Stimulated activated CD8-positive, alpha-beta memory T cell treated with anti-CD3 and anti-CD28 coated beads, Interleukin-7, amount 100 ng/mL, for 4 hours (primary cell): ENCODE measurements at places on chromosomes 11 and 22.

GRCh38 chr11:132589791-132590190, 942.5 kb downstream of the OPCML start:
- DNase-seq = no peak

- DNase-seq = no peak
Observed at GRCh38 chr11:74678041-74678440, 53.2 kb downstream of the CHRDL2 start.

GRCh38 chr11:19365743-19366410, 125.1 kb upstream of the E2F8 start:
- DNase-seq = no peak

DNA sequence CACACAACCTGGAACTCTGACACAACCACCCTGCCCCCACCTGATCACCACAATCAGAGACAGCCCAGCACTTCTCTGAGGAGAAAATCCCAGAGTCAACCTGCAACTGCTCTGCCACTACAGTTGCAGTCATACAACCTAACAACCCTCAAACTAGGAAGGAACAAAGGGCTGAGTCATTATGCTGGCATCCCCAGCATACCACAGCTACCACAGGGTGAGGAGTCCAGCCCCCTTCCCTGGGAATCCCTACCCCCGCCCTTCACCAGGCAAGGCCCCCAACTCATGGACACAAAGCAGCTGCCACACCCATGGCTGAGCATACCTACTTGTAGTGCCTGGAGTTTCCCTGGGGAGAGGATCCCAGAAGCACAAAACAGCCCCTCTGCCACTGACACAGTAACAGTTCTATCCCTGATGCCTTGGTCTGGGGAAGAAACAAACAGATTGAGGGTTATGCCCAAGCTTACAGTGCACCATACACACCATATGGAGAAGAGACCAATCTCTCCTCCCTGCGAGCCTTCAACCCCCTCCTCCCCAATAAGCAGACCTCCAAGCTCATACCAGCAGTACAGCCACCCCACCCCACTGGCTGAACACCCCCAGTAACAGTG, 68.5 kb upstream of the C11orf58 start:
- DNase-seq = no peak

GRCh38 chr11:116224154-116224888, 548.5 kb downstream of the BUD13 start:
- DNase-seq = no peak

- no peak for DNase-seq
Observed at GRCh38 chr11:47986219-47986618, 5.9 kb downstream of the PTPRJ start.

GRCh38 chr11:71987521-71987920, 11.2 kb upstream of the IL18BP start:
- DNase-seq = no peak

DNA sequence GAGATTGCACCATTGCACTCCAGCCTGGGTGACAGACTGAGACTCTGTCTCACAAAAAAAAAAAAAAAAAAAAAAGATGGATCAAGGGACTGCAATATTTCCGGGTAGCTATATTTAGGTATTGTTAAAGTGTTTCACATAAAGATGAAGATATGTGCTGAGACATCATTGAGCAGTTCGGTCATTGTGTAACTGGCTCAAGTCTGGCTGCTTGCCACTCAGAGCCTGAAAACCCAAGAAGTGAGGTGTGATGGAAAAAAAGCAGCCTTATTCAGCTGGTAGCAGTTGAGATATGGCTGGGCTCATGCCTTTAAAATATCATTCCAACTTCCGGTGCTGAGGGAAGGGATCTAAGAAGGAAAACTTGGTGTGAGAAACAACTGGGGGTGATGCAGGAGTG, 46.9 kb downstream of the LUZP2 start:
- DNase-seq = no peak

DNA sequence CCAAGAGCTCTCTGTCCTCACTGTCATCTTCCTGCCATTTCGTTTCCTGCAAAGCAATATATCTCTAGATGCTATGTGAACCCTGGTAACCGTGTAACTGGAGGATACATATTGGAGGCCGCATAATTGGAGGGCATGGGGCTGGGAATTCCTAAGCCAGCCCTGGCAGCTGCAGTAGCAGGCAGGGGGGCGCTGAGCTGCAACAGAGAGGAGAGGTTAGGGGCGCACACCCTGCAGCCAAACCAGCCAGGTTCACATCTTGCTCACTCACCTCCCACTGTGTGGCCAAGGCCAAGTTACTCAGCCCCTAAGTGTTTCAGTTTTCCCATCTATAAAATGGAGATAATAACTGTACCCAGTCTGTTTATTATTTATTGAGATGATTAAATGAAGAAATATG, 39.9 kb upstream of the ZBTB16 start:
- DNase-seq = no peak

- DNase-seq = no peak
Observed at GRCh38 chr11:63517156-63517555, 11.3 kb downstream of the LGALS12 start.

- no peak for DNase-seq
Observed at GRCh38 chr22:32623943-32624342, 149.3 kb downstream of the FBXO7 start.

- no peak for DNase-seq
Observed at GRCh38 chr11:86551288-86552092, 120.9 kb downstream of the ME3 start.

DNA sequence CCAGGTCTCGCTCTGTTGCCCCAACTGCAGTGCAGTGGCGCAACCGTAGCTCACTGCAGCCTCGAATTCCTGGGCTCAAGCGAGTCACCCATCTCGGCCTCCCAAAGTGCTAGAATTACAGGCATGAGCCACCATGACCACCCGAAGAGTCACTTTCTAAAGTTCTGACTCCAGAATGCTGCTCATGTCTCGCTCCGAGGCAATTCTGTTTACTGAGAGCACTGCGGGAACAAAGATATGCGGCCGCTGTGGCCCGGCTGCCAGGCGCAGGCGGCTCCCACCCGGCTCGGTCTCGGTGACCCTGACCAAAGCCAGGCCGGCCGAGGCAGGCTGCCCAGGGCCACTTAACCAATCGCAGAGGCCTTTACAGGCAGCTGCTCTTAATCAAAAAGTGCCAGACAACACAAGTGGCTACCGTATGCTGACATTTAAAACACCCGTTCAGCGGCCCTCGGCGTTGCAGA, 78.7 kb downstream of the PHF21B start:
- DNase-seq = no peak

GRCh38 chr22:49763138-49763537, 64.5 kb downstream of the BRD1 start:
- DNase-seq = no peak

DNA sequence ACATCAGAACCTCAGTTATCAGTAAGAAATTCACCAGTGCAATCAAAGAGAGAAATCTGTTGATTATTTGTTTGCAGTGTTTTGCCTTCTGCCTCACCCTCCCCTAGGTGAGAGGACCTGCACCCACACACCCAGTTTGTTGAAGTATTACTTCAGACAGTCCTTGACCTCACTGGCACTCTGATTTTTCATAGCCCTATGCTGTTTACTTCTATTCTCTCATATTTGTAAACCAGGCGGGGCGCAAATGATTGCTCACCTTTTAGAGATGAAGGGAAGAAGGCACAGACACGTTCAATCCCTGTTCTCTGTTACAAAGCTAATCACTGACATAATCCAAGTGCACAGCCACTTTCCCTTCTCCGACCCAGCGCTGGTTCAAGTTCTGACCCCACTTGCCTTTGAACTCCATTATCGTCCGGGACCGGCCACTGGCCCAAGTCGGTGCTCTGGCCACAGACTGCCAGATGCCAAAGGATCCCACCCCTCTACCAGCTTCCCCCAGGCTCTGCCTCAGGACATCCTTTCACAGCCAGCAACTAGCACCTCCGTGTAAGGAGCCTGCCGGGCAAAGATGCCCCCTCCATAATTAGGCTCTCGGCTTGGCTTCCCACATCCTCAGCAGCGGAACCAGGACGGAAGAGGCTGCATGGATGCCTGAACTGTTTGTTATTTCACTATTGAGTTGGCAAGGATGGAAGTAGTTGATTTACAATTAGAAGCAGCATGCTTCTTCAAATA, 1.7 kb downstream of the ETS1 start:
- no peak for DNase-seq

- DNase-seq = no peak
Observed at GRCh38 chr11:99505831-99506230, 485.1 kb downstream of the CNTN5 start.

DNA sequence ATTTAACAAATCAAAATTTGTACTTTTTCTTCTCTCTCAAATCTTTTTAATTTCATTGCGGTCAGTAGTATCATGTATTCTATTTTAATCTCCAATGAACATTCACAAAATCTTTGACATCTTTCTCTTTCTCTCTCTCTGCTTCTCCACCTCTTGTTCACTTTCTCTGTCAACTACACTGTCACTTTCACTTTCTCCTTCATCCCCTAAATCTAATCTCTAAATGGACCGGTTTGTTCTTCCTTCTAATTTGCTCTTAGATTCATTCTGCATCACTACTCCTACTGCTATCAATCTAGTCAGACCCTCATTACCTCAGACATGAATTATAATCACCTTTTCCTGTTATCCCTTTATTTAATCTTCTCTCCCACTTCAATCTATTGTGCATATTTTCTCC, 18.6 kb downstream of the CCDC73 start:
- DNase-seq = no peak

GRCh38 chr22:25025491-25026400, 73.2 kb downstream of the KIAA1671 start:
- DNase-seq = no peak

- DNase-seq = no peak
Observed at GRCh38 chr11:3837793-3838192, 3.0 kb downstream of the RHOG start.

GRCh38 chr11:123145220-123145619, 49.8 kb downstream of the CLMP start:
- no peak for DNase-seq

DNA sequence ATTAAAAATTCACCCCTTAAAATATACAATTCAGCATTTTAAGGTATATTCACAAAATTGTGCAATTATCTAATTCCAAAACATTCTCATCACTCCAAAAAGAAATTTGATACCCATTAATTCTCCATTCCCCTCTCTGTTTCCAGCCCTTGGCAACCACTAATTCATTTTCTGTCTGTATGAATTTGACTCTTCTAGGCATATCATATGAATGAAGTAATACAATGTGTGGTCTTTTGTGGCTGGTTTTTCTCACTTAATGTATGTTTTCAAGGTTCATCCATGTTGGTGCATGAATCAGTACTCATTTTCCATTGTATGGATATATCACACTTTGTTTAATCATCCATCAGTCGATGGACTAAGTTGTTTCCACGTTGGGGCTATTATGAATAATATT, 29.0 kb upstream of the ACCSL start:
- no peak for DNase-seq

- no peak for DNase-seq
Observed at GRCh38 chr22:40634119-40634903, 2.2 kb downstream of the MRTFA start.

DNA sequence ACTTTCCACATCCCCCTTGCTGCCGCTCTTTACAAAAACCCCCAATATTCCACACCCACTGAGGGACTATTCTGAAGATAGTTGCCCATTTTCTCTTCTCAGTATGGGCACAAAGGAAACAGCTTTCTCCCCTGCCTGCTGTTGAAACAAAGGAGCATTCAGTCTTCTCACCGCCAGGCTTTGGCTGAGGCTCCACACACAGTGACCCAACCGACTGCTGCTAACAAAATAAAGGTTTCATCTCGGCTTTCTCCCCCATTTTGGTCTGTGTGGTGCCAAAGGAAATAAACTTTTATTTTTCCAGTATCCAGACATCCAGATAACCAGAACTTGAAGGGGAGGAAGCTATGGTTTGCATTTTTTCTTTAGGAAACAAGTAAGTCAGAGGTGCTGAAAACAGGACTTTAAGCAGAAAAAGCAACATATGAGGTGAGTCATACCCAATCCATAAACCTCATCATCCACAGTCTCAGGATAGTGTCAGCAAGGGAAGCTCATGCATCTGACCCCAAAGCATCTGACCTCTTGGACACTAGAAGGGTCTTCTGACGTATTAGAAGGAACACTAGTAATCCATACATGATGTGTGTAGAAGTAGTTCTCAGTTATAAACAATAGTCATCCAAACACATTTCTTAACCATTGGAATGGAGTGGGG, 6.4 kb downstream of the CLMP start:
- no peak for DNase-seq

GRCh38 chr11:121958971-121959325, 157.1 kb downstream of the BLID start:
- no peak for DNase-seq

DNA sequence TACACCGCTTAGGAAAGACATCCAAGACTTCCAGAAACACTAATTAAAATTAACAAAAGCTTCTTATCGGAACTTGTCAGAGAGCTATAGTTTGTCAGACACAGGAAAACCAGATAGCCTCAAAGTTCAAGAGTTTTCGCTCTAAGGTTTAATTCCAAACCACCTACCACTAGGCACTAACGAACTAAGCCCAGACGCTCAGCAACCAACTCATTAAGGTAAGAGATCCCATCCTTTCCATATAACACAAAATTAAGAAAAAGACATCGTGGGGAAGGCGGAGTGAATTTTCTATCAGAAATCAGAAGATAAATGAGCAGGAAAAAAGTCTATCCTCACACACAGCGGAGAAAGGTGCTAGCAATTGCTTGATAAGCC, 382 bp downstream of the IMMP1L start:
- no peak for DNase-seq

DNA sequence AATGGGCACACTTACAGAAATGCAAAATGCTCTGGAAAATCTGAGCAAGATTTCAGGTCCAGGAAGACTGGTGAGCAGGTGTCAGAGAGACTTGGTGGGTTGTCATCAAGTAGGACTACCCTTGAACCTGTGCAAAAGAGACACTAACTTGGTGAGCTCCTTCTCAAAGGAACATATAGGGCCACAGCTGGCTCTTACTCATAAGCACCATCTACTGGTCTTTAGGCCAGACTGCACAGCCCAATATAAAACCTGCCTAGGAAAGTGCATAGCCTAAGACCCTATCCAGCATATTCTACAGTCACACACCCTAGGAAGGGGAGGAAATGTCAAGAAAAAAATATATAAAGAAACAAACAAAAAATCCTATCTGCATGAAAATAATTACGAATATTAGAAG, 18.2 kb upstream of the OR10W1 start:
- DNase-seq = no peak

DNA sequence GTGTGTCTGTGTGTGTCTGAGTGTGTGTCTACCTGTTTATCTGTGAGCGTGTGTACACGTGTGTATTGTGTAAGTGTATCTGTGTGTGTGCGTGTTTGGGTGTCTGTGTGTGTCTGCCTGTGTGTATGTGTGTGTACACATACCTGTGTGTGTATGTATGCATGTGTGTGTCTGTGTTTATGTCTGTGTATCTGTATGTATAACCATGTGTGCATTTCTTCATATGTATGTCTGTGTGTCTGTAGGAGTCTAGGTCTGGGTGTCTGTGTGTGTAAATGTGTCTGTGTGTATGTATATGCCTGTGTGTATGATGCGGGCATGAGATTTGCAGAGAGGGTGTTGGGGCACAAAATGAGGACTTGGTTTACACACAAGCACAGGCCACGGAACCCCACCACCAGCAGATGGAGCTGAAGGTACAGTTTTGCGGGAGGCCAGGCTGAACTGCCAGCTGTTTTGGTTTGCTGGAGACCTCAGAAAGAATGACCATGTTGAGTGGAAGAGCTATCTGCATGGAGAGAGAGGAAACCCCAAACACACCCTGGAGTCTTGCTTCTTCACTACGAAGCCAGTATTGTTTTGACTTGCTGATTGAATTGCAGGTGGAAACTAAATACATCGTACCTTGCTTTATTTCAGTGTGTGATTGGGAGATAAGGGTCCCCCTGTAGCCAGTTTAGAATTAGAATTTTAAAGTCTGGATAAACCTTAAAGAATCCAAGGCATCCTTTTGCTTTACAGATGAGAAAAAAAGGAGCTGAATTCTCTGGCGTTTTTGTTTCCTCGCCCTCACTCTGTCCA, 497.2 kb downstream of the NTM start:
- no peak for DNase-seq
